ENCODE measurements at places on chromosomes 16 and 17.

GRCh38 chr17:49895812-49896211, 47.9 kb upstream of the TAC4 start:
- no peak for DNase-seq

GRCh38 chr17:50062293-50063243, 6.7 kb downstream of the ITGA3 start:
- no peak for DNase-seq

DNA sequence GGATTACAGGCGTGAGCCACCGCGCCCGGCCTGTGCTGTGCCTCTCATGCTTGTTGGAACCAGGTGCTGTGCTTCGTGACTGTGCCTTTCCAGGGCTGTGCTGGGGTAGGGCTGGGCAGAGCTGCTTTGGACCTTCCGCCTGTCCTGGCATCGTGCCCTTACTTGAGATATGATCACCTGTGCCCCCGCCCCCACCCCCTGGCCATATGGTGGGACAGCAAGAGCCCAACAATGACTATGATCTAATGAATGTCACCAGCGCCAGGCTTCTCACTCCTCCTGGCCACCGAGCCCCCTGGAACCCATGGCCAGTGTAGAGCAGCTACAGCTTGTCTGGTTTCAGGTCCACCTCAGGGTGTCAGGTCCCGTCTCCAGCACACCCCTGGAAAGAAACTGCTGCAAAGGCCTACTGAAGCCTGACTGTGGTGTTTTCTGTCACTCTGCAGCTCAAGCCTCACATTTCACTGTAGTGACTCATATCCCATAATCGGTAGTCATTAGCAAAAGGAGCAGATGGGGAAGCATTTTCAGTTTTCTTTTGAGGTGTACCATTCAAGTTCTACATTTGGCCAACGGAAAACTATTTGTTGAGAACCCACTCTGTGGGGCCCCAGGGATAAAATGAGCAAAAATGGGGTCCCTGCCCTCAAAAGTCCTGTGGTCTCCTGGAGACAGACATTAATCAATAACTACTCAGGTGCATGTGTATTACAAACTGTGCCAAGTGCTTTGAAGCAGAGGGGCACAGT, 22.1 kb downstream of the FCSK start:
- DNase-seq, result peak; percentile 21

GRCh38 chr17:69246726-69247375, 18.2 kb upstream of the ABCA10 start:
- peak; percentile 74 for DNase-seq

DNA sequence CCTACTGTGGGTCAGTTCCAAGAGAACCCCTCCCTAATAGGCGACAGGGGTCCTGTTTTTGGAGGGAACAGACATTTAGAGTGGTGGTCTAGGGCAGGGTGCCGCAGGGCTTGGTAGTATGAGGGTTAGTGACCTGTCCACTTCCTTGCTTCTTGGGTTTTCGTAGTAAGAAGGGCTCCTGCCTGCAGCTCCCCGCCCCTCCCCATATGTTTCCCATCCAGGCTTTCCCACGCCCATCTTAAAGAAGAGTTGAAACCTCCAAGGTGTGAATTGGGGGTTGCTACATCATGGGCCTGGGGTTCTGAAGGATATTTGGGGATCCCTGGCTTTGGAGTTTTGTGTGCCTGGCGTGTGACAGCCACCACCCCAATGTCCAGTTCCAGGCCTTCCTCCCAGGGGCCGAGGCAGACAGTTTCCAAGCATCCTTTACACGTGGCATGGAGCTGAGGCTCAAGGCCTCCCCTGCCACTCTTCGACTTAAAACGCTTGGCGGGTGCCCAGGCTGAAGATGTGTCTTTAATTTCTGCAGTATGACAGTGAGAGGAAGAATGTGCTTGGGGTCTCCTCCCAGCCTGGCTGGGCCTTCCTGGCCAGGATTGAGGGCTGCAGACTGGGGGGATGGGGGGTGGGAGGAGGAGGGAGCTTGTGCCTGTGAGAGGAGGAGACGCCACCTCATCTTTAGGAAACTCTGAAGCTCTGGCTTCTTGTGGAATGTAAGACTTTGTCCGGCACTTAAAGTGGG, 2.3 kb upstream of the COL1A1 start:
- DNase-seq, result no peak

DNA sequence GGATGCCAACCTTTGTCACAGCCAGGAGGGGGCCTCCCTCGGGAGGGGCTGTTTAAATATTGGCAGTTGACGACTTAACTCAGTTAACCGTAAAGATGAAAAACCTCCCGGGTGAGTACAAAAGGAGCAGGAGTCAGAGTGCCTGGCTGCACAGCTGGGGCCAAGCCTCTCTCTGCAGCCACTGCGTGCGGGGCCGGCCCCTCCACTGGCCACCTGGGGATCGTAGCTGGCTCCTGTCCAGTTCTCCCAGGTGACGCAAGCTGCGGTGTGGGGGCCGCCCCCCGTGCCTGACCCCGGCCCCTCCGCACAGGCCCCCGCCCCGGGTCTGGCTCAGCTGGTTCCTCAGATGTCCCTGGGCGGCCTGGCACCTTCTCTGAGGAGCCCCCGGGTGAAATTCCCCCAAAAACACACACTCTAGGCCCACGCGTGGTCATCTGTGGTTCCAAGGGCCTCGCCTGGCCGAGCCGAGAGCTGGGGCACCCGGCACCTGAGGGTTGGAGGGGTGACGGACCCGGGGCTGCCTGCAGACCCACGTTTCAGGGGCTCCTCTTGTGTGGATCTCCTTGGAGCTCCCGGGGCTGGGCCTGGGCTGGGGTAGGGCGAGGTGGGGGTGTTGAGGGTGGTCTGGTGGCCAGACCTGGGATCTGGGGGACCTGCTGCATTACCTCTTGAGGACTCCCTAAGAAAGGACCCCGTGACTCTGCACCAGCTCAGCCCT, 7.4 kb upstream of the CACNA1H start:
- no peak for DNase-seq

DNA sequence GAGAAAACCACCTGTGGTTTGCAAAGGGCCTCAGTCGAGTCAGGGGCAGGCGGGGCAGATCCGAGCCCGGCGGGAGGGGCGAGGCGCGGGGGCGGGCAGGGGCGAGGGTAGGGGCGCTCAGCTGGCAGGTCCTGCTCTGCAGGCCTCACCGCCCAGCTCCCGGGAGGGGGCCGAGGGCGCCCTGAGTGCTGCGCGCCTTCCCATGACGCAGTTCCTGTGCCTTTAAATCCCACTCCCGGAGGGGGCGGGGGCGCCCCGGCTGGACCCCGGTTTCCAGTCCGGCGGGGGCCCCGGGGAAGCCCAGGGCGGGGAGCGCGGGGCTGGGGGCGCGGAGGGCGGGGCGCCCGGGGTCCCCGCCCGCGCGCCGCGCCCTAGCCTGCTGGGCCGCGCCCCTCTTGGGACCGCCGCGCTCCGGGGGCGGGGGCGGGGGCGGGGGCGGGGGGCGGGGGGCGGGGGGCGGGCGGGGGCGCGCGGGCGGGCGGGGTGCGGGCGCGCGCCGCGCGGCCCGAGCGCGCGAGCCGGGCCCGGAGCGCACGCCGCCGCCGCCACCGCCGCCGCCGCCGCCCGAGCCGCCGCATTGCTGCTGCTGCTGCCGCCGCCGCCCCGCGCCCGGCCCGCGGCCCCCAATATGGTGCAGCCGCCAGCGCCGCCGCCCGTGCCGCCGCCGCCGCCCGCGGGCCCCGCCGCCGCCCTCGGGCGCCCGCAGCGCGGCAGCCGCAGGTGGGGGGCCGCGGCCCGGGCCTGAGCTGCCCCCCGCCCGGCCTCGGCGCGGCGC, at the start of gene JPH3:
Gene JPH3, plus strand, starts transcription at position 508 of the 775 bp plus-strand sequence. CDS start 639 bp downstream, outside the sequence.
- DNase-seq, result no peak

GRCh38 chr17:41540921-41541625, 13.0 kb upstream of the KRT19 start:
- DNase-seq, result no peak

GRCh38 chr17:34974179-34974578, 6.1 kb upstream of the LIG3 start:
- no peak for DNase-seq

DNA sequence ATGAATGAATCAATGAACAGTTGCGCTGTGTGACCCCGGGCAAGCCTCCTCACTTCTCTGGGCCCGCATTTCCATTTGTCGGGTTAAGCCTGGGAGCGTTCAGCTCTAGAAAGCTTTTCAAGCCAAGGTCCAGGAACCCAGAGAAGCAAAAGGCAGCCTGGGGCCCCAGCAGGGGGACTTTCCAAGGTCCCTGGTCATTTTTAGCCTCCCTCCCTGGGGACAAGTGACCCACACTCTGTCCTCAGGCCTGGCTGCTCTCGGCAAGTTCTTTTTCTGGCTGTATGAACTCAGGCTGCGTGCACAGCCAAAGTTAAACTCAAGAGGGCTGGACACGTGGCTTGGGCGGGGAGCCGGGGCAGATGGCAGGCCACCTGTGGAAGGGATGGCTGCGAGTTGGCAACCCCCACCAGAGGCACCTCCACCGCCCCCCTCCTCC, 41.4 kb upstream of the CIBAR2 start:
- no peak for DNase-seq

DNA sequence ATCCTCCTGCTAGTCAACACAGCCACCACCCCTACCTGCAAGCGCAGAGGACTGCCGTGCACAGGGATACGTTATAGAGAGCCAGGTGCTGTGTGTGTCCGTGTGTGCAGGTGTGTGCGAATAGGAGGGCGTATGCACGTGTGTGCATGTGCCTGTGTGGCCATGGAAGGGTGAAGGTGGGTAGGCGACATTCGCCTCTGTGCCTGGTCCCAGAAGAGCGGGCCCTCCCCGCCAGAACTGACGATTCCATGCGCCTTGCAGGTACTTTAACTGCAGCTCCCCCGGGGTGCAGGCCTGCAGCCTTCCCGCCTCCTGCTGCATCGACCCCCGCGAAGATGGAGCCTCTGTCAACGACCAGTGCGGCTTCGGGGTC, 8.7 kb downstream of the PDE6G start:
- DNase-seq, result no peak

- DNase-seq, result no peak
Measured at GRCh38 chr16:19294156-19294649, 8.7 kb downstream of the CLEC19A start.

GRCh38 chr17:55308613-55309391, 44.0 kb downstream of the HLF start:
- DNase-seq, result no peak

GRCh38 chr16:11399261-11399831, 54.1 kb downstream of the RMI2 start:
- DNase-seq, result no peak

DNA sequence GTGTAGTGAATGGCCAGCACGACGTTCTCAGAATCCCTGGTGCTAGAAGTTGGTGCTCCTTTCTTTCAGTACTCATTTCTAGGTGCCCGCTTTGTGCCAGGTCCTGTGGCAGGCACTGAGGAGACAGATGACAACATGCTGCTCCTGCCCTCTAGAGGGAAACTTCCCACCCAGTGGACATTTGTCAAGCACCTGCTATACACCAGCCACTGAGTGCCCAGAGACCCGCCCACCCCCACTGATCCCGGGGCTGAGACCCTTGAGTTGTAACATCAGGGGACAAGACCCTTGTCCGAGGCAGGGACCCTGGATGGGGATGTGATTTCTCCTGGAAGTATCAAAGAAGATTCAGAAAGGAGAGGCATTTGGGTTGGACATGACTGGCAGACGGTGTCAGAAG, 25.1 kb downstream of the UNC13D start:
- no peak for DNase-seq

GRCh38 chr17:62150471-62150870, 85.4 kb upstream of the MED13 start:
- DNase-seq, result no peak

GRCh38 chr17:62902531-62903220, 63.4 kb upstream of the TANC2 start:
- DNase-seq, result no peak

DNA sequence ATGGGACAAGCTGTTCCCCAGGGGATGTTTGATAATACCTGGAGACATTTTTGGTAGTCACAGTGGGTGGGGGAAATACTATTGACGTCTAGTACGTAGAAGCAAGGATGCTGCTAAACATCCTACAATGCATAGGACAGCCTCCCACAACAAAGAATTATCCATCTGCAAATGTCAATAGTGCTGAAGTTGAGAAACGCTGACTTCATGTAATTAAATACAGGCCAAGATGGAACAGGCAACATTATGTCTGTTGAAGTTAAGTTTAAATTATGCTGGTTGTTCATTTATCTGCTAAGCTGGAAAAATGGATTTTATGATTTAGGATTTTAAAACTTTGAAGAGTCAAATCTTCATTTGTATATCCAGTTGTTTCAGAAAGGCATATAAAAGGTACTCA, 341.2 kb upstream of the DYNLRB2 start:
- DNase-seq, result no peak

DNA sequence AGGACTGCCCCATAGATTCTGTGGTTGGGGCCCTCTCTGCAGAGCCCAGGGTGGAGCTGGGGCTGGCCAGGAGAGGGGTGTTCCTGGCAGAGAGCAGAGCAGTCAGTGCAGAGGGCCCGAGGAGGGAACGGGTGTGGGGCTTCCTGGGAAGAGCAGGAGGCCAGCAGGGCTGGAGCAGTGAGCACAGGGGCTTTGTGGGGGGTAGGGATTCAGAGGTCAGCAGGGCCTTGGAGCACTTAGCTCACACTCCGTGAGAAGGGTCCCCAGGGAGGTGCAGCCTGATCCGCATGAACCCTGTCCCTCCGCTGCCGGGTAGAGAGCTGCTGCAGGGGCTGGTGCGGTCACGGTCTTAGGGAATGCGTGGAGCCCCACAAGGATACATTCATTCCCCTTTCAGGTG, 113.0 kb upstream of the CIBAR2 start:
- DNase-seq, result no peak

DNA sequence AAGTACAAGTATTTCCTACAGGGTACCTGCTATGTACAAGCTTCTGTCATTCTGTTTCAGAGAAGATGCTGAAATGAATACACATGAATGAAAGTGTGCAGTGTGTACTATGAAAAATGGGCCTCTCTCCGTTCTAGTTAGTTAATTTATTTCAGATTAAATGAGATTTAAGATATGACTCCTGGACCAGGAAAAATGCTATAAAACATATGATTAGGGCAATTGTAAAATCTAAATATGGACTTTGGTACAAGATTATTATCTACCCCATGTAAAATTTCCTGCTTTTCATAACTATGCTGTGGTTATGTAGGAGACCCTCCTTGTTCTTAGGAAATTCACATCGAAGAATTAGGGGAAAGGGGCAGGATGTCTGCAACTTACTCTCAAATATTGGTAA, 28.9 kb downstream of the MYO1D start:
- DNase-seq, result no peak

DNA sequence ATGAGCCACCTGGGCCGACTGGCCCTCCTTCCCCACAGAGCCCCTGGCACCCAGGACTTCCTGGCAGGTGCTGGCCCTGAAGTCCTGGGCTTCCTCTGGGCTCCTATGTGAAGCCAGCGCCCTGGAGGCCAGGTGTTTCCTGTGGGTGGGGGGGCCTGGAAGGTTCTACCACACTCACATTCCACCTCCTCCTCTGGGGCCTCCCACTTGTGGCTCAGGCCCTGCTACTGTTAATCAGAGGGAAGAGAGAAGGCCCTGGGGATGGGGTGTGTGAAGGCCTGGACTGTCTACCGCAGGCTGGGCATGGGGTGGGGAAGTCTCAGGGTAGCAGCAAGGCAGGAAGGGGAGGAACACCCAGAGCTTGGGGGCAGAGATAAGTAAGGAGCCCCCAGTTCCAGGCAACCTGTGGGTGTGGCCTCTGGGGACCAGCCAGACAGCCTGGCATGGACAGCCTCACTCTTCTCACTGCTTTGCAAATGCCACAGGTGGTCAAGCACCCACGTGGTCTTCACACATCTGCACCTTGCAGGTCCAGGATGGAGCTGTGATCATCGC, 111.9 kb upstream of the TNRC6C start:
- DNase-seq, result peak; percentile 14
